ENCODE measurements at places on chromosomes 13 and 19.
A peak's percentile ranks its signal among the peaks of the same experiment; 100 is the strongest.

- DNase-seq: no peak
Measured at GRCh38 chr13:46476174-46476573, 76.8 kb upstream of the LRCH1 start.

DNA sequence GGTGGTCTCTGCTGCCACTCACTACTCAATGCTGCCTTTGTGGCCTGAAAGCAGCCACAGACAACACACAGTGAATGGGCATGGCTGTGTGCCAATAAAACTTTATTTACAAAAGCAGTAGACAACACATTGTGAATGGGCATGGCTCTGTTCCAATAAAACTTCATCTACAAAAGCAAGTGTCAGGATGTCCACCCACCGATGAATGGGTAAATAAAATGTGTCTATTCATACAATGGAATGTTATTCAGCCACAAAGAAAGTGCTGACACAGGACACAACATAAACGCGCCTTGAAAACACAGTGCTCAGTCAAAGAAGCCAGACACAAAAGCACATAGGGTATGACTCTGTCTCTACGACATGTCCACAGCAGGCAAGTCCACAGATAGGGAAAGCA is 20.1 kb downstream of the ZSCAN5A start:
- peak; percentile 84 for DNase-seq

- peak; percentile 73 for DNase-seq
Measured at GRCh38 chr13:24995225-24995804, 100.6 kb upstream of the PABPC3 start.

DNA sequence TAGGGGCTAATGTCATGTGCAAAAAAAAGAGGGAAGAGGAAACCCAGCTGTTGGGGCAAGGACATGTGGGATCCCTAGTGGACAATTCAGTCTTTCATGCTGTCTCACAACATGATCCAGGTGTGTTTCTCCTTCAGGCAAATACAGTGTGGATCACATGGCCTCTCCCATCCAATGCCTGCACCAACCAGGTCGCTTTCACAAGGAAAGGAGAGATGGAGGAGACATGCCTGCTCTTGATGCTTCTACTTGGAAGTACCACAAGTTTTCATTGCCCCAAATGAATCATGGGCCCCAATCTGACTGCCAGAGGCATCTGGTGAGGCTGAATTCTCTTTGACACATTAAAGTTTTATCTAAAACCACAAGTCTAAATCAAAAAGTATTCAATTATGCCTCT is 82.1 kb downstream of the DLEU7 start:
- DNase-seq: no peak

- DNase-seq: no peak
Measured at GRCh38 chr19:4059891-4060620, 6.6 kb downstream of the ZBTB7A start.

DNA sequence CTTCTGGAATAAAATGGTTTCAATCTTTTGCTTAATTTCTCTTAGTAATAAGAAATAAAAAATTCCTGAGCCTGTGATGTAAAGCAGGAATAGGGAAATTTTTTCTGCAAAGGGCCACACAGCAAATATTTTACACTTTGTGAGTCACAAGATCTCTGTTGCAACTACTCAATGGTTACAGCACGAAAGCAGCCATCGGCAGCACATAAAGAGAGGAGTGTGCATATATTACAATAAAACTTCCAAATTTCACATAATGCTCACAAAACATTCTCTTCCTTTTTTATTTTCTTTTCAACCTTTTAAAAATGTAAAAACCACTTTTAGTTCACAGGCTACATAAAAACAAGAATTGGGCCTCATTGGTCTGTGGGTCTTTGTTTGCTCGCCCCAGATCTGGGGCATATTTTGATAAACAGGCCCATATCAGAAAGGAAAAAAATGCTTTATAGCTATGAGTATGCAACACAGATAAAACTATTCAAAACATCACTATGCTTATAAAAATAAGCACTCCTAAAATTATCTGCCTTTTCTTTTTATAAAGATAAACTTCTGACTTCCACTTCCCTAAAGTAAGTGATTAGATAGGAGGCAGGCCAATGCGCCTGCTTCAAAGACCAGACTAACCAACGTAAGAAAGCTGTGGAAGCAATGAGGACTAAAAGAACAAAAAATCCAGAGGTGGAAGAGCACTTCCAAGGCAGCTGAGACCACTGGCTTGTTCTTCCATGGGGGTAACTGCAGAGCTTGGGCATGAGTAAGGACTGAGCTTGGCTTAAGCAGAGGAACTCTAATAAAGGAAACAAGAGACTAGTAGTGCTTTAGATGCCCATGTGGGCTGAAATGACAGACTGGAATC is 26.5 kb downstream of the MYCBP2 start:
- no peak for DNase-seq

GRCh38 chr19:3945838-3946237 is 13.0 kb downstream of the NMRK2 start:
- no peak for DNase-seq

DNA sequence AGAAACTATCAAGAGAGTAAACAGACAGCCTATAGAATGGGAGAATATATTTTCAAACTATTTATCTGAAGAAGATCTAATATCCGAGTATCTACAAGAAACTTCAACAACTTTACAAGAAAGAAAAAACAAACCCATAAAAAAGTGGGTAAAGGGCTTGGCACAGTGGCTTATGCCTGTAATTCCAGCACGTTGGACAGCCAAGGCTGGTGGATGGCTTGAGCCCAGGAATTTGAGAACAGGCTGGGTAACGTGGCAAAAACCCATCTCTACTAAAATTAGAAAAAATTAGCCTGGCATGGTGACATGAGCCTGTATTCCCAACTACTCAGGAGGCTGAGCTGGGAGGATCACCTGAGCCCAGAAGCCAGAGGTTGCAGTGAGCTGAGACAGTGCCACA is 7.8 kb upstream of the LGALS16 start:
- no peak for DNase-seq

GRCh38 chr19:19428746-19429145 is 23.3 kb downstream of the GATAD2A start:
- no peak for DNase-seq

GRCh38 chr13:29511980-29512379 is 83.5 kb downstream of the SLC7A1 start:
- DNase-seq: no peak

- no peak for DNase-seq
Measured at GRCh38 chr13:114067381-114067885, 65.0 kb downstream of the RASA3 start.

GRCh38 chr13:105678072-105678471 is 857.4 kb downstream of the EFNB2 start:
- DNase-seq: no peak

DNA sequence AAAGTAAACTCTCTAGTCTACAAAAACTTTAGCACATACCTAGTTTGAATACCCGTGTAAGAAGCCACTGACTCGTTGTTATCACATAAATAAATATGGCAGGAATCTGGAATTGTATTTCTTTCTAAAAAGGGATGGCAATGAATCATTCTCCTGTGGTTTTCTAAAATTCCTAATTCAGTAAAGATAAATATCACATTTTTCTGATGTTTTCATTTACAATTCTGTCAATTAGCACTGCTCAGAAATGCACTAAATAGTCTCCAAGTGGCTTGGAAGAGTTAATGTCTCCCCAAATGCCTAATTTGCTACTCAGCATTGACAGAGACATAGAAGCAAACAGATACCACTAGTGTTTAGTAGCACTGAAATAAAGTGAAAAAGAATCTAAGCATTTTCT is 547.7 kb upstream of the SLITRK1 start:
- no peak for DNase-seq

Measured in NCI-H146 (cell line).